ENCODE measurements at places on chromosomes 16 and 17.
A peak's percentile ranks its signal among the peaks of the same experiment; 100 is the strongest.

GRCh38 chr17:45106096-45106495 is 26.2 kb downstream of the PLCD3 start:
- DNase-seq = no peak

DNA sequence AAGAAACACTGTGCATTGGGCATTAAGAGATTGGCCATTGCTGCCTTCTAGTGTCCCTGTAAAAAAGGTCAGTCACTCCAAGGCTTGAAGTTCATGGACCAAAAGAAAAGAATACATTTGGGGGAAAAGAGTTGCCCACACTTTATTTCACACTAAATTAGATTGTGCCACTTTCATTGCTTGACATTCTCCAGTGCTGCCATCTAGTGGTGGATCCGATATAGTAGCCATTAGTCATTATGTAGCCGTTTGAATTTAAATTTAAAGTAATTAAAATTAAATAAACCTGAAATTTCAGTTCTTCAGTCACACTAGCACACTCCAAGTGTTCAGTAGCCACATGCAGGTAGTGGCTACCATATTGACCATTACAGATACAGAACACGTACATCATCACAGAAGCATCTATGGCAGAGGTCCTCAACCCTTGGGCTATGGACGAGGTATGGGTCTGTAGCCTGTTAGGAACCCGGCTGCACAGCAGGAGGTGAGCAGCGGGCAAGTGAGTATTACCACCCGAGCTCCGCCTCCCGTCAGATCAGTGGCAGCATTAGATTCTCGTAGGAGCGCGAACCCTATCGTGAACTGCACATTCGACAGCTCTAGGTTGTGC is 21.9 kb upstream of the CDH5 start:
- peak; percentile 24 for DNase-seq

- no peak for DNase-seq
These were observed 15.7 kb upstream of the KPNB1 start for GRCh38 chr17:47633996-47634395.

DNA sequence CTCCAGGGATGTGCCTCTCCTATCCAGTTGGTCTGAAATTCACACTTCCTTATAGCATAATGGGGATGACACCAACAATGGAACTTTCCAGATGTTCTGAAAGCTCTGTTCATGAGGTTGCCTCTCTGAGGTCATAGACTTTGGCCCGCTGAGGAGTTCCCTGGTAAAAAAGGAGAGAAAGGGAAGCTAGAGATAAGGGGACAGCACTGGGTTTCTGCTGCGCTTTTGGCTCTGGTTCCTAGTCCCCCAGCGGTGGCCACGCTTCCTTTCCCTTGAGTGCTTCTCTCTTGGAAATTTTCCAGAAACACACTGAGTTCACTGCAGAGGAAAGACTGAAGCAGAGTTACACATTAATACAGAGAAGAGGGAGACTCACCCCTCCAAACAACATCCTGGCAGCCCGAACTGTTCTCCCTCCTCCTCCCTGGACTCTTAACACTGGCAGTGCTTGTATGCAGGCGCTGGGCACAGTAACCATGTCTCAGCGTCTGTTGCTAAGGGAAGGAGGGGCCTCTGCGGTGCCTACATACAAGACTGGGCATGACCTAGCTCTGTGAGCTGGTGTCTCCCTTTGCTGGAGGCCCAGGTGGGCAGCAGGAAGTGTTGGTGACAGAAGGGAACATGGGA is at the start of gene DNAH3:
TSS of gene DNAH3 (minus strand) at position 472 of the 627 bp plus-strand sequence. CDS start 527 bp downstream, outside the sequence.
- no peak for DNase-seq

GRCh38 chr16:70391881-70392481 is 45.3 kb downstream of the DDX19A start:
- no peak for DNase-seq

DNA sequence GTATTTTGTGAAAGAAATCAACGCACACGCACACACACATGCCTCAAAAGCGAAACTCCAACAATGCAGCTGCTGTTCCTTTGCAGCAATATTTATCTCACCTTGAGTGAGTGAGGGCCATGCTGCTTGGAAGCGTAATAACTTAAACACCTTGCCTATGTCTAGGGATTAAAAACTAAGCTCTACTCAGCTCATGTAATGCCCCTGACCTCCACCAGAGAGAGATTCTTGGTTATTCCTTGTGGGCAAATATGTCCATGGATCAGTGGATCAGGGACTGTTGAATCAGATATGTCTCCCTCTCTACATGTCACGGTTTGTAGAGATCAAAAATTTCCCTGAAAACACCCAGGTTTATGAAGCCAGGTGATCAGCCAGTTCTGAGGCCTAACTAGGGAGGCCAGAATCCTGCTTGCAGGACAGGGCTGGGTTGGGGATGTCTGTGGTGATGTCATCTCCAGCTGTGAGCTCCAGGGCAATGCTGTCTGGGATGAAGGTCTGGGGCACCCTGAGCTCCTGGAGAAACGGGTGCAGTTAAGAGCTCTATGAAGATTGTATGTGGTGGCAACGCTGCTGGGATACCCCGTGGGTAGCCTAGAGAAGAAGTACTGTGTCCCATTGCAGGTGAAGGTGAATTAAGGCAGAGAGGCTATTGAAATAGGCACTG is 149.4 kb downstream of the KCNJ12 start:
- no peak for DNase-seq

DNA sequence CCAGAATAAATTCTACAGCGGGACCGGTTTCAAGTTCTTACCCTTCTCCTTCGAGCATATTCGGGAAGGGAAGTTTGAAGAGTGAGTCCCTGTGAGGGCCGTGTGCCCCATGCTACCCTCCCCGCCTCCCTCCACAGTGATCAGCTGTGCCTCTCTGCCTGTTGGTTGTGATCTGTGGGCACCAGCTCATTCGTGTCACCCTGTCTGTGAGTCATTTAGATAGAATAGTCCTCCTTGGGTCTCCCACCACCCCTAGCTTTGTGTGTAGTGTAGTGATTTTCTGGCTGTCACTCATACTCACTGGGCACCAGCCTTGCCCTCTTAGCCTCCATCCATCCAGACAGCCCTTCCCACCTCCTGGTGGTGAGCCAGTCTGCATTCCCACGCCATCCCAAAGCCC is 15.0 kb upstream of the NAGLU start:
- DNase-seq = no peak

DNA sequence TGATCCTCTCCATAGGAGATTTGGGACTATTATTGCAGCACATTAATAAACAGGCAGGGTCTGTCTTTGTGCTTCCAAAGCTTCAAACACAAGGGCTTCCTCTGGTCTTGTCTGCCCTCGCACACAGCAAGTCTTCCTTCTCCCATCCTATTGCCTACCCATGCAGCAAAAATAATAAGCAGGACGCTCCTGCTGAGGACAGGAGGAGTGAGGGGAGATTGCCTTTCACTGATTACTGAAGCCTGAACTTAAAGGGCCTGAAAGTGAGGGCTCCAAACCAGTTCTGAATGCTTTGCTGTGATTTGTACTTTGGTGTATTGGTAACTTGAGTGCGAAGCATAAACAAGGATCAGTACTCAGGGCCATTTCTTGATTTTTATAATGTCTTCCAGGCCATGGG is 197.6 kb upstream of the XYLT1 start:
- no peak for DNase-seq

DNA sequence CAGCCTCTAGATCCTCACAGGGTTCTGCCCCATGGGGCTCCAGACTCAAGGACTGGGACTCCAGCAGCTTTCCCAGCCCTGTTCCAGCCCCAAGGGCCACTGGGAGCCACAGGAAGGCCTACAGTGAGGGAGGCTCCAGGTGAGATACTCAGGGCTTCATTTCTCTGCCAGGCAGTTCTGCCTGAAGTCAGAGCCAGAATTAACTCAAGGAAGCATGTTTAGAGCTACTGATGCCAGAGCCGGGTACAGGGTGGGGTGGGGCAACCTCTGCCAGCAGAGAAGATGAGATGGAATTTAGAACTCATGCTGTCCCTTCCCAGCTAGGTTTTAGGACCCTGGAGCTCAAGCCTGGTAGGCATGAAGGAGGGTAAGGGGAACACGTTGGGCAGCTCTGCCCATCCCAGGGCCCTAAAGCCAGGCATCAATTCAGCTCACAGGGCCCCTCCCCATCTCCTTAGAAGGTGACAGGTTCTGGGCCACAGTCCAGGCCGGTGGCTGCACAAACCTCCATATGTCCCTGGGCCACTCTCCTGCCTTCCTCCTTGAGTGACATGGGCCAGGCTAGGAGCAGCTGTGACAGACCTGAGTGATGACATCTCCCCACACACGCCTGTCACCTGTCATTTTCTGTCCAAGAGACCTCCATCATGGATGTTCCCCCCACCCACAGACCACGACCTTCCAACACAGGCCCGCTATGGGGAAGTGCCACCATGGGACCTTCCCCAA is 24.5 kb upstream of the SPPL2C start:
- no peak for DNase-seq

DNA sequence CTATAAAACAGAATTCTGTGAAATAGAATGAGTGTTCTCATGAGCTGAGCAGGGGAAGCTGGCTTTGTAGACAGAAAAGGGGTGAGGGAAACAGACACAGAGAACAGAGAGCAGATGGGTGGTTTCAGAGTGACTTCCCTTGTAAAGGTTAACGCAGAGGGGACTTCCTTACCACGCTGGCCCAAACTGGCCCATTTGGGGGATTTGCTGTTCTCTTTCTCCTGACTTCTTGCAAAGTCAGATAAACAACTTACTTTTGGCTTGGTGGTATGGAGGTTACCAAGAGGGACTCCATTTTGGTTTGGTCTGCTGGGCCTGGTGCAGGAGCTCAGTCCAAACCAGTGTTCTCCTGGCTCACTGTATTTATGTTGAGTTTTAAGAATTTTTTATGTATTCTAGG is 48.4 kb downstream of the SEC14L1 start:
- DNase-seq = peak; percentile 17

- no peak for DNase-seq
These were observed 729 bp downstream of the DDX28 start for GRCh38 chr16:68022278-68022727.

DNA sequence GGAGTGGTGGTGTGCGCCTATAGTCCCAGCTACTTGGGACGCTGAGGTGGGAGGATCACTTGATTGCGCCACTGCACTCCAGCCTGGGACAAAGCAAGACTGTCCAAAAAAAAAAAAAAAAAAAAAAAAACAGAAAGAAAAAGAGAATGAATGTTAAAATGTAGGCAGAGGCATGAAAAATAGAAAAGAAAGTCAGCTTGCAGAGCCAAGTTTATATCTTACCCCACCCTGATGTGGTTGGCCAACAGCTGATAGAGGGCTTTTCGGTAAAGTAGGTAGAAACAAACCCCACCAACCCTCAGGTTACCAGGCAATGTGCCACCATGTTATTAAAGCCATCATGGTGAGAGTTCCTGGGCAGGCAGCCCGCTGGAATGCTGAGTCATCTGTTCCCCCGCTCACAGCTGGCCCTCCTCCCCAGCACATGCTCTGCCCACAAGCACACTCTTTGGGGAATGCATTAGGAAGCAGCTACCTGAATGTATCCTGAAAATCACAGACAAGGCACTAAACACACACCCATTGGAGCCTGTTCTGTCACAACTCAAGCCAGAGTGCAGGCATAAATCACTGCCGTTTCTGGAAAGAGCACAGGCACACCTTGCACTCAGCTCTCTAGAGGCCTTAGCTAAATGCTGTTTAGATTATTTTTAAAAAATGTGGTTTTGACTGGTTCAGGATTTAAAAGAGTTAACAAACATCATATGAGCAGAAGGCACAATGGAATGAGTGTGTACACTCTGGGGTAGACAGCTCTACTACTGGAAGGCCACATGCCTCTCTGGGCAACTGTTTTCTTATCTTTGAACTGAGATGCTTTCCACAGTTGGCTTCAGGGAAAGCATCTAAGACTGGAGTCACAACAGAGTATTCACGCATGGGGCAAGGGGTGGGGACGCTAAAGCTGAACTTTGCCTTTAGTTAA is 128.5 kb downstream of the PARN start:
- DNase-seq = no peak

GRCh38 chr17:6035801-6036394 is 34.3 kb upstream of the WSCD1 start:
- DNase-seq = no peak

DNA sequence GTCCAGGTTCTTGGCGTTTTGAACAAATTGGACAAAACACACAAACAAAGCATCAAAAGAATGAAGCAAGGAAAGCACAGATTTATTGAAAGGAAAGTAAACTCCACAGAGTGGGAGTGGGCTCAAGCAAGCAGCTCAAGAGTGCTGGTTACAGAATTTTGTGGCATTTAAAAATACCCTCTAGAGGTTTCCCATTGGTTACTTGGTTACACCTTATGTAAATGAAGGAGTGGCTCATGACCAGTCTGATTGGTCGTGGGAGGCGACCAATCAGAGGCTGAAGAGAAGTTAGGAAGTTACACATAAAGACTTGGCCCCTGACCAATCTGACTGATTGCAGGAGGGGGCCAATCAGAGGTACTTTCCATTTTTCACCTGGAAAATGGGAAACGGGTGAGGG is 1373.8 kb upstream of the GOT2 start:
- DNase-seq = no peak

DNA sequence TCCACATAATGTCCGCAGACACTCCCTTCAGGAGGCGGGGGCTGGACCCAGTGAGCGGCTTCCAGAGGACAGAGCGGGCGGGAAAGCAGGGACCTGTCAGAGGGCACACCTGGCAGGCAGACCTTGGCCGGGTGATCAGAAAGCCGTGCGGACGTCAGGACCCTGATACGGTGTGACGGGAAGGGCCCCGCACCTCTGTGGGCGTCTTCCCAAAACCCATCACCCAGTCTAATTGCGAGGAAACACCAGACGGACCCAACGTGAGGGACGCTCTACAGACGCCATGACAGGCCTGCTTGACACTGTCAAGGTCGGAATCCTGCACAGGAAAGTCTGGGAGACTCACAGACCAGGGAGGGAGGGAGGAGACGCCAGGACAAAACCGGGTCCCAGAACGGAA is 8.4 kb downstream of the LMF1 start:
- DNase-seq = no peak

DNA sequence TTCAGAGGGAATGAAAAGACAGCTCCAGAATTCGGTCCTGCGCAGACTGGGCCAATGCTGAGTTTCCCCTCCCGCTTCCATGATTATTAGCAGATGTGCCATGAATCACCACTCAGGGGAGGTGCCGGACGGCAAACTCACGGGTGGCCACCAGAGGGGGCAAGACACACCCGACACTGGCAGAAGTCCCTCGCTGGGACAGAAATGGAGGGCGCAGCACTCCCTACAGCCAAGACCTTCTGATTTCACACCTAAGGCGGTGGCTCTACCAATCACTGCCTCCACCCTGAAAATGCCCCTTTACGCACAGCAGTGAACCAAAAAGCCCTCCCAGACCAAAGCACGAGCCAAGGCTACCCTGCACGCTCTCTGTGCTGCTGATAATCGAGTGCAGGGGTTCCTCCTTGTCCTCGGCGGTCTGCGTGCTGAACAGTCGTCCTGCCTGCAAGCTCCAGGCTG is 26.8 kb downstream of the TRAP1 start:
- peak; percentile 68 for DNase-seq

GRCh38 chr16:56451753-56452689 is 667 bp downstream of the OGFOD1 start:
- no peak for DNase-seq

GRCh38 chr17:16911141-16911937 is 60.6 kb downstream of the TNFRSF13B start:
- DNase-seq = no peak

- DNase-seq = no peak
These were observed 49.0 kb upstream of the ZCCHC14 start for GRCh38 chr16:87541872-87542234.

GRCh38 chr16:1416521-1416941 is 2.0 kb upstream of the UNKL start:
- no peak for DNase-seq
